ENCODE measurements at places on chromosomes 12 and 14.

DNA sequence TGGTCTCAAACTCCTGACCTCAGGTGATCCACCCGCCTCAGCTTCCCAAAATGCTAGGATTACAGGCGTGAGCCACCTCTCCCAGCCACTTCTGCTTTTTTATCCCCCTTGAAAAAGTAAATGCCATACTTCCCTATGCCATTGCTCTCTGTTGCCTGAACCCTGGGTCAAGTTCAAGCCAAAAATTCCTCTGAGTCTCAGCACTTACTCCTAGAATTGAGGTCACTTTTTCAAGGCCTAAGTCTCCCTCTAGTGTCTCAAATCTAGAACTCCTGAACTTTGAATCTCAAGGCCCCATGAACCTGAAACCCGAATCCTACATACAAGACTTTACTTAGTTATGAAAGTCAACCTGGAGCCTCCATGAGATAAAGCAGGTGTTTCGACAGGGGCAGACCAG is 1.4 kb upstream of the APOBEC1 start:
- DNase-seq: no peak

- no peak for DNase-seq
These were observed 232.9 kb upstream of the CRY1 start for GRCh38 chr12:107326237-107326636.

DNA sequence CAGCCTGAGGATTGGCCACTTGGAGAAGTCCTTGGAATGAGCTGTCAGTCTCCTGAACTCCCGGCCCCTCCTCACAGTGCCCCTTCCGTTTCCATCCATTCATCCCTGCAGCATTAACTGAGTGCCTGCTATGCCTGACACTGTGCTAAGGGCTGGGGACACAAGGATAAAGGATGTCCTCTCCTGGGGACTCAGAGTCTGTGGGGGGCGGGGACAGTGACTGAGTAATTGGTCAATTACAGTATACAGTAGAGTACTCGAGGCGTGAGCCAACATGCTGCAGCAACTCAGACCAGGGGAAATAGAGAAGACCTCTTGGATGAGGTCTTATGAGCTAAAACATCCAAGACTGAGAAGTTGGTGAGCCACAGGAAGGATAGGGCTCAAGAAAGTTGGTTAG is 43.4 kb upstream of the PWP1 start:
- no peak for DNase-seq

DNA sequence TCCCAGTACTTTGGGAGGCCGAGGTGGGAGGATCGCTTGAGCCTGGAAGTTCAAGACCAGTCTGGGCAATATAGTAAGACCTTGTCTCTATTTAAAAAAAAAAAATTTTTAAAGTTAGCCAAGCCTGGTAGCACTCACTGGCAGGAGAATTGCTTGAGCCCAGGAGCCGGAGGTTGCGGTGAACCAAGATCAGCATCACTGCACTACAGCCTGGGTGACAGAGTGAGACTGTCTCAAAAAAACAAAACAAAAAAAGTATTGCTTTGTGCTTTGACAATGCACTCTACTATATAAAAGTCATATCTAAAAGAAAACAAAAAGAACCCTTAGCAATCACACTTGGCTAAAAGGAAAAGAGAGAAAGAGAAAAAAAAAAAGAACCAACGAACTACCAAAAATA is 26.8 kb downstream of the GNPTAB start:
- DNase-seq: no peak

GRCh38 chr12:80264386-80264785 is 165.0 kb downstream of the OTOGL start:
- no peak for DNase-seq
